Heart left ventricle (tissue), 16 donors: ENCODE measurements at places on chromosomes 7 and 10. TPM values are rescaled to one million over a fixed set of nuclear protein-coding genes. Genes with fewer than 3 reads are reported as not detected.

The ITIH5 gene
- 15.1 TPM for total RNA-seq

The RBM28 gene
- total RNA-seq: 25.3 TPM

The HOXA5 gene
- total RNA-seq: not detected

DNA sequence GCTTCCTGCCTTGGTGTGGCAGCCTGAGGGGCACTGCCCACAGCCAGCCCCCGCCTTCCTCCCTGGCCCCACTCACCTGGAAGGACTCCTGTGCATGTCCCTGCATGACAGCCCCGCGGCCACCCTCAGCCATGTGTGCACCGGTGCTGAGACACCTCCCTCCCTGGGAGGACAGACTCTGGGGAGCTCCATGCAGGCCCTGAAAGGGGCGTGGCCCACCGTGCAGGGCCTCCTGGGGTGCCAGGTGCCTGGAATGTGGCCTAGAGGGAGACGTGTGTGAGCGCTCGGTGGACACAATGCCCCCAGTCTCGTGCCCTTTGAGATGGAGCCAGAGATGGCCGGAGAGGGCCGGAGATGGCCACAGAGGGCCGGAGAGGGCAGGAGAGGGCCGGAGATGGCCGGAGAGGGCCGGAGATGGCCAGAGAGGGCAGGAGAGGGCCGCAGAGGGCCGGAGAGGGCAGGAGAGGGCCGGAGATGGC, 59.1 kb upstream of the PPP2R2D start:
- H3K27me3 ChIP-seq: peaks cover 4% of the 10 kb centered on the region
- no peak overlapping the region for H3K4me3 ChIP-seq
- H3K27ac ChIP-seq: no peak overlapping the region
- peak; percentile 58 for DNase-seq
- H3K4me1 ChIP-seq: no peaks in the 10 kb centered on the region

DNA sequence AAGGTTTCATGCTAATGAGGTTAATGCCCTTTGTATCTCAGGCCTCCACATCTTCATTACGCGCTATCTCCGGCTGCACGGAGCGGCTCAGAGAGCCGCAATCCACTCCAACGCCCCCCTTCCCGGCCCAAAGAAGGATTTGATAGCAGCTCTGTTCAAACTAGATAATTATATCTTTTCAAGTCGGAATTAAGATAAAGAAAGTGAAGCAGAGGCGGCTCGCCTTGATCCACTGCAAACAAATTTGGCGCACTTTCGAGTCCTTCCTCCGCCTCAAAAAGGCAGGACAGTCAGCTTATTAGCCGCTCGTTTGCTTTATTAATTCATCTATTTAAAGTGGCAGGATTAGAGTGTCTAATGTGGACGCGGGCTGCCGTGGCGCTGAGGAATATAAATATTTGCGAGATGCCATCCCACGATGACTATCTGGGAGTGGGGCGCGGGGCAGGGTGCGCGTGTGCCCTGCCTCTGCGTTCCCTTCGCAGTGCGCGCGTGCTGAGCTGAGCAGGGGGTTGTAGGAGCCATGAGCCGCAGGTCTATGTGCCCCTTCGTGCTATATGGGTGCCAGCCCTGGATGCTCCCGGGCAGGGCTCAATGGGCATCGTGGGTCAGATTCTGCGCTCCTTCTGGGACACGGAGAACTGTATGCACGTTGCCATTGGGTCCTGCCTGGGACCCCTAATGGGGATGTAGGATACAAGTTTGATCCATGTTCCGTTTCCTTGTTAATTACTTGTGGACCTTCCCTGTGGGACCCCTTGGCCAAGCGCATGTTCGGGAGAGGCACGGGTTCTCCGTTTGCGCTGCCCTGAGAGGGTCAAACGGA, 9.0 kb downstream of the EMX2 start:
- DNase-seq: no peak
- no peaks in the 10 kb centered on the region for H3K4me1 ChIP-seq
- H3K36me3 ChIP-seq: no peaks in the 10 kb centered on the region
- H3K4me3 ChIP-seq: peak overlapping the region; percentile 13
- H3K27ac ChIP-seq: no peak overlapping the region

The DDX56 gene
- 28.7 TPM for total RNA-seq

The SLC18A3 gene
- not detected for total RNA-seq

DNA sequence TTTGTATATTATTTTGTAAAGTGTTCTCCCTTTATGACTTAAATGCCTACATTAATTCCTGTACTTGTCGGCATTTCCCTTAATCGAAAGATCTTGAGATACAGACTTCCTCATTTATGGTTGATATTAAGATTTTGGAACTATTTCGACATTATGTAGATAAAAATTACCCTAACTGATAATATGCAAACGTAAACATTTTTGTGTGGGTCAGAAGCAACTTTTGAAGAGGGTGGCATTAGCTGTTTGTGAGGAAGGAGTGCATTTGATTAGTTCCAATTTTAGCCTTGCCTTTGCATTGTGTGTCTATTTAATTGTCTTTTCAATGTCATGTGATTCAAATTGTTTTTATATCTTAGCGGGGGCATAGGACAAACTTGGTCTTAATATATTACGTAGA, 114.7 kb downstream of the BICC1 start:
- H3K4me1 ChIP-seq: no peaks in the 10 kb centered on the region
- no peaks in the 10 kb centered on the region for H3K36me3 ChIP-seq
- no peak overlapping the region for H3K4me3 ChIP-seq

DNA sequence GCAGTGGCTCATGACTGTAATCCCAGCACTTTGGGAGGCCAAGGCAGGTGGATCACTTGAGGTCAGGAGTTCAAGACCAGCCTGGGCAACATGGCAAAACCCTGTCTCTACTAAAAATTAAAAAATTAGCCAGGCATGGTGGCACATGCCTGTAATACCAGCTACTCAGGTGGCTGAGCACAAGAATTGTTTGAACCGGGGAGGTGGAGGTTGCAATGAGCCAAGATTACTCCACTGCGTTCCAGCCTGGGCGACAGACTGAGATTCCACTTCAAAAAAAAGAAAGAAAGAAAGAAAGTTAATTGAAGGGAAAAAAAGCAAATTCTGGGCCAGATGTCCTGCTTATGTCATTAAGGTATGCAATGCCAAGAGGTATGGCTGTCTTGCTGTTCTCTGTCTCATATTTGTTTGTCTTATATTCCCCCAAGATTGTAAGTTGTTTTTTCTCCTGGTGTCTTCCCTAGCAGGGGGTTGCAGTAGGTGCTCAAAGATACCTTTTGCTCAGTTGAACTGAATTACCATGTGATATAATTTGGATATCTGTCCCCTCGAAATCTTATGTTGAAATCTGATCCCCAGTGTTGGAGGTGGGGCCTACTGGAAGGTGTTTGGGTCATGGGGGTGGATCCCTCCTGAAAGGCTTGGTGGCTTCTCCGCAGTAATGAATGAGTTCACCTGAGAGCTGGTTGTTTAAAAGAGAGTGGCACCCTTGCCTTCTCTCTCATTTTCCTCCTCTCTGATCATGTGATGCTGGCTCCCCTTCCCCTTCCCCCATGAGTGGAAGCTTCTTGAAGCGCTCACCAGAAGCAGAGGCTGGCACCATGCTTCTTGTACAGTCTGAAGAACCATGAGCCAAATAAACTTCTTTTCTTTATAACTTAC, 60.9 kb downstream of the MYOF start:
- no peak for DNase-seq
- H3K4me3 ChIP-seq: no peak overlapping the region
- no peaks in the 10 kb centered on the region for H3K27me3 ChIP-seq
- peak overlapping the region; percentile 75 for H3K27ac ChIP-seq

DNA sequence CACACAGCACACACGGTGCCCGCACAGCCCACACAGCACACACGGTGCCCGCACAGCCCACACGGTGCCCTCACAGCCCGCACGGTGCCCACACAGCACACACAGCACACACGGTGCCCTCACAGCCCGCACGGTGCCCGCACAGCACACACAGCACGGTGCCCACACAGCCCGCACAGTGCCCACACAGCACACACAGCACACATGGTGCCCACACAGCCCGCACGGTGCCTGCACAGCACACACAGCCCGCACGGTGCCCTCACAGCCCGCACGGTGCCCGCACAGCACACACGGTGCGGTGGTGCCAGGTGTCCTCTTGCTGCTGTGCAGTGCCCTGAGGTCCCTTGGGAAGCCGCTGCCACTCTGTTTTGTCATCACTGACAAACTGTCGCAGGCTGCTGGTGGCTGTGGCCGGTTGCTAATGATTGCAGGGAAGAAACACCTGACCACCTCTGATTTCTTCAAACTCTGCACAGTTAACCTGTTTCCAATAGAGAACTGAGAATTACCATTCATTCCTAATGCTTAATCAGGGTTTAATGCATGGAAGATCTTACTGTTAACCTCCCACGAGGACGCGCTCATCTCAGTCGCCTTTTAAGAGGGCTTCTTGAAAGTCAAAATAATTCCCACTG, 66.9 kb downstream of the GLRX3 start:
- peak; percentile 7 for DNase-seq
- H3K36me3 ChIP-seq: no peaks in the 10 kb centered on the region
- H3K4me3 ChIP-seq: no peak overlapping the region
- H3K27me3 ChIP-seq: no peaks in the 10 kb centered on the region
- no peak overlapping the region for H3K27ac ChIP-seq

DNA sequence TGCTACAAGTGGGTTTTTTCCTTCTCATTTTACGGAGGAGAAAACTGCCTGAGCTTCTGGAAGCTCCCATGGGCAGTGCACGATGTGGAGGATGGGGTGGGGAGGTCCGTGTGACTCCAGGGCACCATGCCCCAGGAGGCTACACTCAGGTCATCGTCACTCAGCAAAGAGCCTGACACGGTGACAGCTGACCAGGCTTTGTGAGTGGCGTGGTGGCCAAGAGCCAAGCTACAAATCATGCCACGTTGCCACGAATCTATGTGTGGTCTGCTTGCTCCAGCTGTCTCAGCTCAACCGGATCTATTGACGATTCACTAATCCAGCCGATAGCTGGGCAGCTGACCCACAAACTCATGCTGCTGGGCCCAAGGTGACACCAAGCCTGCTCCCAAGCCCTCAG, 27.6 kb upstream of the C10orf71 start:
- no peaks in the 10 kb centered on the region for H3K36me3 ChIP-seq
- H3K4me1 ChIP-seq: no peaks in the 10 kb centered on the region
- H3K27ac ChIP-seq: peak overlapping the region; percentile 82
- no peak overlapping the region for H3K4me3 ChIP-seq
